Liver (tissue), 10 donors: ENCODE measurements at places on chromosomes 12 and 14. TPM values are rescaled to one million over a fixed set of nuclear protein-coding genes. Genes with fewer than 3 reads are reported as not detected.

GRCh38 chr12:12008232-12008850 is 62.4 kb upstream of the BCL2L14 start:
- no peak for DNase-seq

Gene CCND2
- total RNA-seq = 2.6 TPM

Gene AQP2
- not detected for total RNA-seq

Gene RDH12
- 0.09 TPM for total RNA-seq

Gene LRRK2
- total RNA-seq = 11.5 TPM

- DNase-seq = no peak
These were observed 190.8 kb upstream of the C14orf180 start for GRCh38 chr14:104388541-104389325.

GRCh38 chr12:112322441-112322840 is 59.8 kb downstream of the HECTD4 start:
- no peak for DNase-seq

GRCh38 chr14:51867741-51868140 is 7.3 kb downstream of the GNG2 start:
- DNase-seq = no peak

Gene USP44
- total RNA-seq = 0.33 TPM

DNA sequence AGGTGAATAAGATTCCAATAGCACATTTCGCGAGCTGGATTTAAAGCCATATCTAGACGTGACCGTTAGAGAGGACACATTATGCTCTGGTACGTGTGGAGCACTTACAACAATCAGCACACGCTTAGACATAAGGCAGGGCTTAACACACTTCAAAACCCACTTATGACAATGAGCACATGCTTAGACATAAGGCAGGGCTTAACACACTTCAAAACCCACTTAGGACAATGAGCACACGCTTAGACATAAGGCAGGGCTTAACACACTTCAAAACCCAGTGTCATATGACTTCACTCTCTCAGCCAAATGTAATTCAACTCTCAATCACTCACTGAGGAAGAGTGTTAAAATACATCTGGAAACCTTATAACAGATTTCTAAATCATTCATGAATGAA is 11.2 kb upstream of the PLD4 start:
- no peak for DNase-seq

Gene CDKN3
- 33.9 TPM for total RNA-seq

- DNase-seq = no peak
These were observed 63.9 kb downstream of the BEGAIN start for GRCh38 chr14:100523131-100523842.

Gene SLC39A5
- 195 TPM for total RNA-seq

GRCh38 chr14:63241096-63241495 is 36.9 kb downstream of the RHOJ start:
- no peak for DNase-seq

GRCh38 chr14:95464514-95464913 is 51.9 kb downstream of the SYNE3 start:
- no peak for DNase-seq

DNA sequence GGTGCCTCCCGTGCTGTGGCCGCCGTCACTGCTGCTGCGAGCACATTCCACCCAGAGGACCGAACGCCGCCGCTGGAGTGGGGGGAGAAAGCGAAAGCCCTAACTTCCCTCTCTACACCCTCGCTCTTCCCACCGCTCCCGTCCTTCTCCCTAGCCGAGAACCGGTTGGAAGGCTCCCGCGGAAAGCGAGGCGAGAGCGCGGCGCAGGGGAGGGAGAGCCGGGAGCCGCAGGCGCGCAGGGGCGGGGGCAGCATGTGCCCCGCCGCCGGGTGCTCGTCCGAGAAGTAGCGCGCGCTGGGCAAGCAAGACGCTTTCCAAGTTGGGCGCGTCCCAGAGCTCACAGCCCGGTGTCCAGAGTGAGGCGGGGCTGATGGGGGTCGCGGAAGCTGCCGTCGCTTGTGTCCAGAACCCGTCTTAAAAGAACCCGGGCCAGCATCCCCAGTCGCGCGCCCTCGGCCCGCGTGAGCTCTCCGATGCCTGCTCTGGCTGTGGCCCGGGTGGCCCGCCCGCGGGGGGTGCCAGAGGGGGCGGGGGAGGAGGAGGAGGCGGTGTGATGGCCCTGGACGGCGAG is at the start of gene TRHDE:
Gene TRHDE, plus strand, starts transcription at position 280 of the 571 bp plus-strand sequence. Its CDS starts 274 bp downstream, at position 554.
- DNase-seq = no peak

DNA sequence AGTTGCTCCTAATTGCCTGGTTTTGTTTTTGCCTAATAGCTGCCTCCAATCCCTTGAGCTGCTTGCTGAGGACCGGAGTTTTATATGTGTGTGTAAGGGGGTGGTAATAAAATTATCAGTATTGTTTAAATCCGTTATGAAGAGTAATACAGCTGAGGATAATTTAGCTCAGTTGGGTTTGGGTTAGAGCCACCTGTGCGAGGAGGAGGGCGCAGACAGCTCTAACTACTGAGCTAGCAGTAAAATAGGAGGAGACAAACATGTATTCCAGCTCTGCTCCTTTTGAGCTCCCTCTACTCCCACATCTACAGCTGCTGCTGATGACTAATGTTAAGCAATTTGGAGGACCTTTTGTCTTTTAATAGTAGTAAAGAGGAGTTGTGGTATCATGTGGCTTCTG is 61.5 kb downstream of the SPATS2 start:
- no peak for DNase-seq

GRCh38 chr12:5881666-5882065 is 63.4 kb downstream of the ANO2 start:
- no peak for DNase-seq

Gene PLXNC1
- 5.7 TPM for total RNA-seq

Gene MLXIP
- total RNA-seq = 19.5 TPM

- no peak for DNase-seq
These were observed 4.9 kb downstream of the DUSP16 start for GRCh38 chr12:12557733-12558132.

GRCh38 chr12:57893431-57894353 is 47.2 kb upstream of the CTDSP2 start:
- peak; percentile 82 for DNase-seq

- DNase-seq = no peak
These were observed 8.5 kb downstream of the KLHL33 start for GRCh38 chr14:20427231-20428009.

DNA sequence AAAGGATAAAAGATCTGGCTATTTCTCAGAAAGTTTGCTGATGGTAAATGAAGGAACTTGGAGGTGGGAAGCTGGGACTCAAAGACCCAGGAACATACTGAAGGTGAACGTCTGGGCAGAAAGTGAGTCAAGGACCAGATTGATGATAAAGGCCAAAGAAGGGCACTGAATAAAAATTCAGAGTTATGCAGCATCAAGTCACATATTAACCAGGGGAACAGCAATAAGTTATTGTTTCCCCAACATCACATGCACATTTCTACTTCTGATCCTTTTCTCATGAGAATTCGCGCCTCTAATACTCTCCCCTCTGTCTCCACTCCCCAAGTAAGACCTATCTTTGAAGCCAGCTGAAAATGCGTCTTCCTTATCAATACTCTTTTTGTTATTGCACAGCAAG is 71.8 kb upstream of the SLC35F4 start:
- no peak for DNase-seq

GRCh38 chr12:10720974-10721650 is 2.0 kb downstream of the YBX3 start:
- no peak for DNase-seq

GRCh38 chr14:50859296-50859624 is 12.6 kb upstream of the ABHD12B start:
- no peak for DNase-seq

Gene DNAH10
- 0.05 TPM for total RNA-seq

GRCh38 chr14:25516838-25517237 is 466.9 kb upstream of the STXBP6 start:
- no peak for DNase-seq

Gene HOXC4
- total RNA-seq = not detected

- DNase-seq = no peak
These were observed 580.0 kb downstream of the DIO2 start for GRCh38 chr14:79631276-79631675.

Gene TAS2R43
- 0.84 TPM for total RNA-seq

Gene TAS2R8
- 0.25 TPM for total RNA-seq

Gene SMIM41
- 0.50 TPM for total RNA-seq
